ENCODE measurements at places on chromosomes 11 and 22. TPM values are rescaled to one million over a fixed set of nuclear protein-coding genes. Genes with fewer than 3 reads are reported as not detected.

LGALS12 gene
- total RNA-seq, result 0.26 TPM

MCAT gene
- total RNA-seq, result 29.3 TPM

PPP1R14B gene
- 74.7 TPM for total RNA-seq

ANKK1 gene
- 0.29 TPM for total RNA-seq

CTTN gene
- total RNA-seq, result 387 TPM

VPS51 gene
- 116 TPM for total RNA-seq

SLC22A9 gene
- 0.72 TPM for total RNA-seq

RASL10A gene
- total RNA-seq, result 1.7 TPM

MFRP gene
- not detected for total RNA-seq

KRTAP5-1 gene
- not detected for total RNA-seq

FAM227A gene
- 5.1 TPM for total RNA-seq

ZNF408 gene
- total RNA-seq, result 12.9 TPM

PGA5 gene
- not detected for total RNA-seq

DMC1 gene
- 0.40 TPM for total RNA-seq

KCTD14 gene
- total RNA-seq, result 23.6 TPM

RCOR2 gene
- total RNA-seq, result 2.7 TPM

RFPL3 gene
- total RNA-seq, result not detected

Measured in mucosa of gallbladder (tissue), 1 donor.